Neuronal stem cell (in vitro differentiated cells): ENCODE measurements at places on chromosomes 16 and 17.

- DNase-seq: no peak
Observed at GRCh38 chr16:87954826-87955225, 3.6 kb downstream of the BANP start.

DNA sequence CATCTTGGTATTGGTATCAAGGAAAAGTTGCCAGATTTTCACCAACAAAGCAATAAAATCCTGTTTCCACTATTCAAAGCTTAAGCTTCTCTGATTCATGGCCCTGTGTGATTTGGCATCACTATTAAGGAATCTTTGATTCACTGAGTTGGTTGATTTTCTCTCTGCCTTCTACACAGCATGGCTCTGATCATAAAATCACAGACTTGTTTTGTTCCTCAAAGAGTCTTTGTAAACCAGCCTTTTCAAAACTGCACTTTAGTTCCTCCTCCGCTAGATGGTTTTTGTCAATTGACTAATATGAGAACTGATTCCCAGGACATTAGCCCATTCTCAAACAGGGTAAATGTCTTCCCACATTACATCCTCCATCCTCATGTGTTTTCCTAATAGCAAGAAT lies 197.6 kb downstream of the DNAH9 start:
- no peak for DNase-seq

- no peak for DNase-seq
Observed at GRCh38 chr16:57945740-57946138, 25.2 kb downstream of the CNGB1 start.

- DNase-seq: no peak
Observed at GRCh38 chr16:1865902-1866690, 5.9 kb downstream of the MEIOB start.

GRCh38 chr16:26511463-26511862 lies 555.3 kb upstream of the C16orf82 start:
- no peak for DNase-seq

DNA sequence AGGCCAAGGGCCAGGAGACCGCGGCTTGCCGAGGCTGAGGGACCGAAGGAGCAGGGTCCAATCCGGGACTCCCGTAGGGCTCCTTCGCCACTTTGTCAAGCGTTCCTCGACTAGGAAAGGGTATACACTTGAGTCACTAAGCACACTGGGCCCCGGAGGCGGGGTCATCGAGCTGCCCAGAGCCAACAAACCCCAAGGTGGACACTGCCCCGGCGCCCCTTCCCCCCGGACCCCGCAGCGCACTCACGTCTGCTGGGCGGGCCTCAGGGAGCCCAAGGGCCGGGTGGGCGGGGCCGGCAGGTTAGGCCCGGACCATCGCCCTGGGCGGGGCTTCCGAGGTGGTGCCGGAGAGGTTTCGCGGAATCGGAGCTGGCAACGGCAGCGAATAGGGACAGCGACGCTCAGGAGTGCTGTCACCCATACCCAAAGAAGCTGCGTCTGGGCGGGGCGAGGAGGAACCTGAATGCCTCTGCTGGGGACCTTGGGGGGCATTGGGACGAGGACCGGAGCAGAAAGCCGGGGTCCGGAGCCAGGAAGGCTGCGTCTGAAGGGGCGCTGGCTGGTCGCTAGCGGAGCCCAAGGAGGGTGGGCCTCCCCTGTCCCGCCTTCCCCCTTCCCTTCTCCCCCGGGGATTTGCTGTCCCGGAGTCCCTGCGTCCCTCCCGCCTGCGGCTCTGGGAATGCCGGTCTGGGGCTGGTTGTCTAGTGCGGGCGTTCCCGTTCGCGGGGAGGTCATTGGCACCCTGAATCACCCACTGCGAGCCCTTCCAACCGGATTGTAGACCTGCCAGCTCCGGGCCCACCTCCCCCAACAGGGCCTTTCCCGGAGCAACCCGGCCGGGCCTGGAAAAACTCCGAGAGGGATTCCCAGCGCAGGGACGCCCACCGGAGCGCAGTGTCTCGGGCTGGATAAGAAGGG lies 118.2 kb upstream of the SMURF2 start:
- no peak for DNase-seq

GRCh38 chr17:7261379-7262191 lies 693 bp downstream of the CLDN7 start:
- DNase-seq: no peak

DNA sequence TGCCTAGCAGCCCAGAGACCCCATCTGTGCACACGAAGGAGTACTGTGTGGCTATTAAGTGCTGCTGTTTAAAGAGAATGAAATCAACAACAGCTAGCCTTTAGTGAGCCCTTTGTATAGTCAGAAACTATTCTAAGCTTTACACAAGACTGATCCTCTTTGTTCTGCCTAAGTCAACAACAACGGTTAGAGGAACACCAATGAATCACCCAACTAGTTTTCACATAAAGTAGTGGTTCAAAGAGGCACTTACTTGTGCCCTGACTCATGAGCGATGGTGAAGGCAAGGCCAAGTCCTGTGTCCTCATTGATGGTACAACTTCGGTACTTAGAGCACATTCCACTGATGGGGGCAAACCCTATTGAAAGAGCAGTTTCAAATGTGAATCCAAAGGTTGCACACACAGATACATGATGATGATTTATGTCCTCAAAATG lies 75.8 kb downstream of the ADAMTS18 start:
- peak; percentile 18 for DNase-seq
